GM23338 (cell line): ENCODE measurements at places on chromosomes 3 and 15. TPM values are rescaled to one million over a fixed set of nuclear protein-coding genes. Genes with fewer than 3 reads are reported as not detected.
A peak's percentile ranks its signal among the peaks of the same experiment; 100 is the strongest.

DNA sequence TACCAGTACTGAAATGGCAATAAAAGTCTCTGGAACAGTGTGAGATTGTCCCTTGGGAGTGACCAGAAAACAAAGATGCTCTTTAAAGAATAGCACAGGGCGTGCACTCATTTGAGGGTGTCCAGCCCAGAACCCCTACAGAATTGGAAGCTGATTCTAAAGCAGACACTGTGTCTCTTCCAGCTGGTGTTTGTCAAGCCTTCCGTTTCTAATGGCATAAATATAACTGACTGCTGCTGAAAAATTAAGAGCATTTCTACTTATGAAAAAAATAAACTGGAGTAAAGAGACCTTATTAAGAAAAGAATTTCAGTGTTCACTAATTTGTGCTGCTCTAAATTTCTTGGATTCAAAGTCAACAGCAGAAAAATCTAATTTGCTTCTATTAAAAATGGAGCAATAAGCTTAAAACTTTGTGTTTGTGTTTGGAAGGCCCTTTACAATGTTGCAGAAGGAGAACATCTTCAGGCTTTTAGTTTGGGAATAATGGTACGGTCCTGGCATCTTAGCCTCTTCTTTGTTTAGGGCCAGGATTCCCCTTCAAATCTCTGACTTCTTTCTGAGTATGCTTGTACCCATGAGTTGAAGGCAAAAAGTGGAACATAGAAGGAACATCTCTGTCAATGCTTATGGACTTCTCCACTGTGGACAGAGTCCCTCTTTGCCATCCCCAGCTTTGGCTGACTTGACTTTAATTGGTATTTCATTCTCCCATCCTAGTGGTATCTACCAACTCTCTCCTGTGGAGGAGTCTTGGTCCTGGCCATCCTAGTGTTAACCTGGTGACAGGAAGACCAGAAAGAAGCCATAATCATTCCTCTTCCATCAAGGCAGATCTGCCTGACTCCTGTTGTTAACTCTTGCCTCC is 65.9 kb downstream of the THSD4 start:
- no peak overlapping the region for H3K27ac ChIP-seq
- H3K27me3 ChIP-seq = no peaks in the 10 kb centered on the region
- no peak overlapping the region for H3K4me3 ChIP-seq
- no peak for DNase-seq
- H3K4me1 ChIP-seq = no peaks in the 10 kb centered on the region

GRCh38 chr15:52667597-52667996 is 11.6 kb downstream of the ATOSA start:
- H3K4me3 ChIP-seq = no peak overlapping the region
- H3K36me3 ChIP-seq = no peaks in the 10 kb centered on the region
- no peaks in the 10 kb centered on the region for H3K27me3 ChIP-seq
- no peak overlapping the region for H3K27ac ChIP-seq
- H3K4me1 ChIP-seq = 0 out of 2 replicates have a peak, but pooled peaks cover 4% of the 10 kb centered on the region

- no peak overlapping the region for H3K27ac ChIP-seq
- no peaks in the 10 kb centered on the region for H3K36me3 ChIP-seq
- no peak for DNase-seq
- no peaks in the 10 kb centered on the region; the same call in 1 of the 2 replicates for H3K4me1 ChIP-seq
- H3K27me3 ChIP-seq = no peaks in the 10 kb centered on the region
These were observed 327.5 kb downstream of the UACA start for GRCh38 chr15:70435872-70436271.

DNA sequence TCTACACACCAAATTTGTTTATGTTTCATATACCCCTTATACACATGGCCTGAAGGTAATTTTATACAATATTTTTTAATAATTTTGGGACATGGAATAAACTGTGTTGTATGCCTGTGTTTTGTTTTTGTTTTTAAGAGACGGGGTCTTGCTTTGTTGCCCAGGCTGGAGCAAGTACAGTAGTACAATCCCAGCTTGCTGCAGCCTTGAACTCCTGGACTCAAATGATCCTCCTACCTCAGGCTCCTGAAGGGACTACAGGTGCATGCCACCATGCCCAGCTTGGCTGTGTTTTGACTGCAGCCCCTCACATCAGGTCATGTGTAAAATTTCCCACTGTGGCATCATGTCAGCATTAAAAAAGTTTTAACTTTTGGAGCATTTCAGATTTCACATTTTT is 18.6 kb downstream of the SETD2 start:
- no peak overlapping the region for H3K4me3 ChIP-seq
- H3K36me3 ChIP-seq = no peaks in the 10 kb centered on the region
- no peak for DNase-seq
- no peak overlapping the region for H3K27ac ChIP-seq
- peaks cover 27% of the 10 kb centered on the region for H3K4me1 ChIP-seq

- peaks cover 59% of the 10 kb centered on the region for H3K27me3 ChIP-seq
- peaks cover 23% of the 10 kb centered on the region; the same call in 1 of the 2 replicates for H3K4me1 ChIP-seq
- DNase-seq = peak; percentile 89
These were observed 1.2 kb downstream of the RGMA start for GRCh38 chr15:93087825-93088199.

DNA sequence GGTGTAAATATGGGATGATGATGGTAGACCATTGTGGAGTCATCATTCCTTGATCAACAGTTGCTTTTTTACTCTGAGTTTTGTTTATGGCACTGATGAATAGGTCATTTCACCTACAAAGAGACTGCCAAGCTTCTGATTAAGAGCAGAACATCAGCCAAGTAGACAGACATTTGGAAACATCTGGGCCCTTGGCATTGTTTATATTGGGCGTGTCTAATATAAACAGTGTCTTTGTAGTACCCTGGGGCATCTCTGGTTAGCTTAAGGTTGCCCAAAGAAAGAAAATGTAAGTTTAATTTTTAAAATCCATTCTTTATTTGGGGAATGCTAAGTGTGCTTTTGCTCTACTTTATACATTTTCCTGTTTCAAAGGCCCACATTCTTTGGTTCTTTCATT is 377.0 kb downstream of the FEZF2 start:
- H3K27ac ChIP-seq = peak overlapping the region; percentile 40; the same call in 1 of the 2 replicates
- H3K4me1 ChIP-seq = peaks cover 9% of the 10 kb centered on the region
- DNase-seq = no peak
- no peaks in the 10 kb centered on the region for H3K36me3 ChIP-seq
- no peak overlapping the region for H3K4me3 ChIP-seq

DNA sequence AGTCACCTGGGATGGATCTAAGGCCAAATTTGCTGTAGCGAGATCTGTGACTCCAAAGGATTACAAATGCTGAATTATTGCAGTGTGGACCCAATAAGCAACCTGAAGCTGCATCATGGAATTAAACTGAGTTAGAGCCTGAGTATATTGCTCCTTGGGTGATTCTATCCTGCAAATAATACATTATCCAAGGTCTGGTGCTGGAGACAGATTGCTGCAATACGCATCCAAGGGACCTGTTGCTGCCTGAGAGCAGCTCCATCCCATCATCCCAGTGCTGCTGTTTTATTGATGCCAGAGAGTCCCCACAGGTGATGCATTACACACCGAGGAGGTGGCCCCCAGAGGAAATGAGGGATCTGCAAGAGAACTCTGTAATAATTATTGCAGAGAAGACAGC is 31.6 kb upstream of the PCSK6 start:
- no peak overlapping the region for H3K27ac ChIP-seq
- H3K36me3 ChIP-seq = no peaks in the 10 kb centered on the region
- DNase-seq = no peak
- H3K4me3 ChIP-seq = no peak overlapping the region
- no peaks in the 10 kb centered on the region for H3K4me1 ChIP-seq

GRCh38 chr15:79396850-79397249 is 35.3 kb upstream of the MINAR1 start:
- H3K4me3 ChIP-seq = no peak overlapping the region
- no peak for DNase-seq
- H3K27ac ChIP-seq = no peak overlapping the region
- H3K36me3 ChIP-seq = no peaks in the 10 kb centered on the region
- no peaks in the 10 kb centered on the region for H3K27me3 ChIP-seq

DNA sequence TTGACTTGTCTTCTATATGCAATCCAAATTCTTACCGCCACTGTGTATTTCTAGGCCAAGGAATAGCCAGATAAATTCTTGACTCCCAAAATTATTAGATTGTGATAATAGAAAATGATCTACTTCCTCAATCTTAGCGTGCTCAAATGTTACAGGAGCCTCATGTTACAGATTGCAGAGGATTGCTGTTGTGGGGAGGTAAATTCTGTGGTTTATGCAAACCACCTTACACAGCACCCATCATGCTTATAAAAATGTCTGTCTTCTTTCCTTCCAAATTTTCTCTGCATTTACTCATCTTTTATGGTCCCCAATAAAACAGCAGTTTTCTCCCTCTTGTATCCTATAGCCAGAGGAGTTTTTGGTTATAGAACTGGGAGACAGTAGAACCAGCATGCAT is 420.2 kb upstream of the ROBO1 start:
- H3K4me3 ChIP-seq = no peak overlapping the region
- H3K36me3 ChIP-seq = no peaks in the 10 kb centered on the region
- no peak overlapping the region for H3K27ac ChIP-seq
- DNase-seq = no peak
- H3K27me3 ChIP-seq = no peaks in the 10 kb centered on the region

DNA sequence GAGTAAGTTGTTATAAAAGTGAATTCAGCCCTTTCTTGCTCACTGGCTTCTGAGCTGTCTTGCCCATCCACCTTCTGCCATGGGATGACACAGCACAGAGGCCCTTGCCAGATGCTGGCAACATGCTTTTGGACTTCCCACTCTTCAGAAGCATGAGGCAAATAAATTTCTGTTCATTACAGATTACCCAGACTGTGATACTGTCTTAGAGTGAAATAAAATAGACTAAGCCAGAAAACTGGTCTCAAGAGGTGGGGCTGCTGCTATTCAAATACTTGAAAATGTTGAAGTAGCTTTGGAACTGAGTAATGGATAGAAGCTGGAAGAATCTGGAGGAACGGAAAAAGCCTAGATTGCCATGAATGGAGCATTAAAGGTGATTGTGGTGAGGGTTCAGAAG is 170.4 kb downstream of the ZMAT3 start:
- H3K4me1 ChIP-seq = no peaks in the 10 kb centered on the region
- no peaks in the 10 kb centered on the region for H3K27me3 ChIP-seq
- no peak for DNase-seq
- no peaks in the 10 kb centered on the region for H3K36me3 ChIP-seq

DNA sequence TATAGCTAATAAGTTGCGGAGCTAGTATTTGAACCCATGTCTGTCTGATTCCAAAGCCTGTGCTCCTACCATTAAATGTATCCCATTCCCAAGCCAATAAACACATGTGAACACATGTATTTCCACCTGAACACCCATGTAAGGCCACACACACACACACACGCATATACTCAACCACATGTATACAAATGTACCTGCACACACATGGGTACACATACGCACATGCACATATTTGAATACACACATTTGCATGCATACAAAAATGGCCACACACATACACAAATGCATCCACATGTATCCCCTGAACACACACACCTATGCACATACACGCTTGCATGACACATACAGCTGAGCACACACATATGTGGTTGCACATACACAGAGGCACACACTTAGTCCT is 5.4 kb upstream of the MRPS22 start:
- H3K4me3 ChIP-seq = no peak overlapping the region
- no peak overlapping the region for H3K27ac ChIP-seq
- peaks cover 20% of the 10 kb centered on the region for H3K27me3 ChIP-seq
- H3K36me3 ChIP-seq = no peaks in the 10 kb centered on the region
- H3K4me1 ChIP-seq = no peaks in the 10 kb centered on the region

DNA sequence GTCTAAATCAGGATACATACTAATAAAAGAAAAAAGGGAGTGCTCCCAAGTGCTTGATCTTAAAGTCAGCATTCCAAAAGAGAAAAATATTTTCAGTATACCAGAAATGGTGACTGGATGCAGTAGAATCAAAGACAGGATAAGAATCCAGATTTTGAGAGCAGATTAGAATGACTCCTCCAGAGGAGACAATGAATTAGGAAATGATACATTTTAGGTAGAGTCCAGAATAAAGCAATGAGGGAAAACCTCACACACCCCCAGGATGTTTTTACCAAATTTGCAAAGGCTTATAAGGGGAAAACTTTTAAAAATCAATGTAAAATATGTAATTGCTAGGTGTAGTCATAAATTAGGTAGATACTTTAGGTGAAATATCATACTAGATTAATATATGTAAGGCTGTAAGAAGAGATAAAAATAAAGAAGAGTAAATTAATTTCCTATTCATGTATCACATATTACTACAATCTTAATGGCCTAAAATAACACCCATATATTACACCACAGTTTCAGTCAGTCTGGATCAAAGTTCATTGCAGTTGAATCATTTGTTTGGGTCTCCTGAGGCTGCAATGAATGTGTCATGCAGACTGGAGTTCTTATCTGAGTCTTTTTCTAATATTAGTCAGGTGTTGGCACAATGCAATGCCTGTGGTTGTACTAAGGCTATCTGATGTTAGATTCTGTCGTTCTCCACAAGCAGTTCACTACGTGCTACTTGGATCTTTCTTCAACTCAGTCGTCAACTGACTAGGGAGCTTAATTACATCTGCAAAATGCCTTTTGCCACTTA is 547.8 kb upstream of the EPHA6 start:
- DNase-seq = no peak
- no peak overlapping the region for H3K4me3 ChIP-seq
- no peak overlapping the region for H3K27ac ChIP-seq
- H3K4me1 ChIP-seq = no peaks in the 10 kb centered on the region
- no peaks in the 10 kb centered on the region for H3K36me3 ChIP-seq

FBXW12 gene
- not detected in 2 replicates for total RNA-seq

P2RY13 gene
- not detected in 2 replicates for total RNA-seq

CCPG1 gene
- 8.6 and 11.1 TPM in 2 replicates for total RNA-seq

SPTSSB gene
- 33.0 and 33.5 TPM in 2 replicates for total RNA-seq

SERPINI2 gene
- 1.8 and 2.5 TPM in 2 replicates for total RNA-seq

DPH6 gene
- total RNA-seq = 37.9 and 44.5 TPM in 2 replicates
